ENCODE measurements at places on chromosomes 4 and X. TPM values are rescaled to one million over a fixed set of nuclear protein-coding genes. Genes with fewer than 3 reads are reported as not detected.

Gene SASH3
- 2.5 TPM for total RNA-seq

Gene PPP2R2C
- 12.3 TPM for total RNA-seq

Gene SPON2
- 22.6 TPM for total RNA-seq

Gene SLC34A2
- total RNA-seq: 0.08 TPM

Gene MAGEB10
- total RNA-seq: not detected

Gene CXCL6
- total RNA-seq: 0.27 TPM

Gene SLC49A3
- total RNA-seq: 17.3 TPM

Gene DCX
- total RNA-seq: not detected

Gene FAM47E
- 2.4 TPM for total RNA-seq

Gene LRRC66
- 0.32 TPM for total RNA-seq

Gene STK32B
- 0.89 TPM for total RNA-seq

Gene SLC7A11
- 0.46 TPM for total RNA-seq

Gene TEX13C
- not detected for total RNA-seq

Gene UGT2B15
- total RNA-seq: not detected

DNA sequence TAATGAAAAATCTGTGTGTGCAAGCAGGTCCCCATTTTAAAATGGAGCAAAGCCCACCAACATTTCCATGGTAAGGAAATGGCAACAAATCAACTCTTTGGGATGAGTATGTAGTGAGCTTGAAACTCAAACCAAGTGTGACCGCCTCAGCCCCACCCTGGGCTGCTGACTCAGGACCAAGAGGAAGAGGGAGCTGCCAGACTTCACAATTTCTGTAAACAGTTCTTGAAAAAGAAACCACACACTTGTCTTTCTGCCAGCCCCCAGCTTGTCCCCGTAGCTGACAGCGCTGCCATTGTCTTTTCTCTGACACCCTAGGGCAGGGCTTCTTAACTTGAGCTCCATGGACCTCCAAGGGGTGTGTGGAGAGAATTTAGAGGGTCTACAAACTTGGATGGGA is 10.3 kb downstream of the RTL5 start:
- no peak for DNase-seq

DNA sequence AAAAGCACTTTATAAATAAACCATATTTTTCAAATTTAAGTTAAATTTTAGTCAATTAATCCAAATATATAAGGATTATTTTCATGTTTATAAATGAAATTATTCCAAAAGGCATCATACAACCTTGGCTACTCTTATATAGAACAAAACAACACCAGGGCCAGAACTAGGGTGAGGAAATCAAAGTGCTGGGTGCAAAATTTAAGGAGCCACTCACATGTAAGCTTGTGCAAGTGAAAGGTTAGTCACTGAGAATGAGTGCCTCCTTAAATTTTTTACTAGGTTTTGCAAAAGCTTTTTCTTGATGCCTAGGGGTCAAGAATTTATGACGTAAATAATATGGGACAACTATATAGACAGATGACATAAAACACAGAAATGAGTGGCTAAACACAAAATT is 83.4 kb upstream of the COX18 start:
- DNase-seq: no peak

DNA sequence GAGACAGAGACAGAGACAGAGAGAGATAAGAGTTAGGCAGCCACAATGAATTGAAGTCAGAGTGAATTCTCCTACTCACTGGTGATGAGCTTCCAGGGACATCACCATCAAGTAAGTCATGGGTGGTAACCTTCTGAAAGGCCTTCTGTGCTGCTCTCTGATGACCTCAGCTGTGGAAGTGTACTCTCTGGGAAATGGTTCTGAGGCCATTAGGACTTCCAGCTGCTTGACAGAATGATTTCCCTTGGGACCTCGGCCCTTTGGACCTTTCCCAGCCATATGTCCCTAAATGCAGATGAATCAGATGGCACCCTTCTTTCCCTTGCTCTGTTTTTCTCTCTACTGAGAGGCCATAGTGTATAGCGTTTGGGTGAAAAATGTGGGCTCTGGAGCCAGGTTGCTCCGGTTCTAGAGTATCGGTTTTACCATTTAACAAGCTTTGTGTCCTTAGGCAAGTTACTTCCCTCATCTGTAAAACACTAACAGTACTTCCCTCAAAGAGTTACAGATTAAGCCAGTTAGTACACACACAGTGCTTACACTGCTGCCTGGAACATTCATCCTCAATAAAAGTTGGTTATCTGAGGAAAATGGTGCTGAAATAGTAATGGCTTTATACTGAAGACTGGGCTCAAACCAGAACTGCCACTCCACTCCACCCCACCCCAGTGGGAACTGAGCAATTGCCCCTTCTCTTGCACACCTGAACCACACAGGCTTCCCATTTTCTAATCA is 7.6 kb downstream of the SEPTIN11 start:
- no peak for DNase-seq

- DNase-seq: no peak
These were observed 20.5 kb upstream of the OPN1LW start for GRCh38 chrX:154123241-154124219.

GRCh38 chr4:150235808-150236271 is 157.6 kb downstream of the DCLK2 start:
- DNase-seq: no peak

DNA sequence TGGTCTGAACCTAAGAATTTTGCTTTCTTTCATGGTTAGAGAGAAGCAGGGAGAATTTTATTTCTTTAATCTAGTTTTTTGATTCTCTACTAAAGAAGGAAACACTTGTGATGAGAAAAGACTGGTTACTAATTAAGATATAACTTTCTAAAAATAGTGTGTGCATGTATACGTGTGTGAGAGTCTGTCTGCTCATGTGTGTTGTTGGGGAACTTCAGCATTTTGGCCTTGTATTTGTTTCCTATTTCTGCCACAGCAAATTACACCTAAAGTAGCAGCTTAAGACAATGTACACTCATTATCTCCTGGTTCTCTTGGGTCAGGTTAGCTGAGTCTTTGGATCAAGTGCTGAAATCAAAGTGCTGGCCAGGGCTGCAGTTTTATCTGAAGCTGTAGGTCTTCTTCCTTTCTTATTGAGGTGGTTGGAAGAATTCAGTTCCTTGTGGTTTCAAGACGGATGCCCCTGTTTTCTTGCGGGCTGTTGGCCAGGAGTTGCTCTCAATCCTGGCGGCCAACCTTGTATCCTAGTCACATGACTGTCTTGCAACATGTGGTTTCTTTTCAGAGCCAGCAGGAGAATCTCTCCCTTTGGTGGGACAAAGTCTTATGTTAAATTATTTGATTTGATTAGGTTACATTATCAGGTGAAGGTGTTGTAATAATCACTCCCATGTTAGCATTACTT is 188.4 kb upstream of the CLNK start:
- DNase-seq: no peak

DNA sequence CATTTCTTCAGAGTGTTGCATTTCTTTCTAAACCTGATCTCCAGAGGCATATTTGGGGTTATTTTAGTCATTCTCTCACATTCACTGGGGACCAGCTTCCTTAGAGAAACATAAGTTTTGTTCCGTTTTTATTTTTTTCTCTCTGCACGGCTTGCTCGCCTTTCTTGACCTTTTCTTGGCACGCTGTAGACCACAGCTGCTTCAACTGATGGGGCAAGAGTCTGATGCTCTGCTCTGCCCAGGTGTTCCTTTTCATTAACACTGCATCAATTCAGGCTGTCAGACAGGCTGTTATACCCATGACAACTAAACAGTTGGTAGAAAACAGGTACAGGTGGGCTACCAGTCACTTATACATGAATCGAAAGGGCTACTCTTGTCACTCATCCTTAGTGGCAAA is 682.2 kb upstream of the DIAPH2 start:
- no peak for DNase-seq

- no peak for DNase-seq
These were observed 10.0 kb upstream of the PLK4 start for GRCh38 chr4:127870688-127871087.

GRCh38 chr4:111943796-111944203 is 201.5 kb upstream of the FAM241A start:
- DNase-seq: no peak

- DNase-seq: no peak
These were observed 68.7 kb downstream of the PAK3 start for GRCh38 chrX:111164728-111165127.

GRCh38 chrX:84189125-84189524 is 1.1 kb upstream of the RPS6KA6 start:
- DNase-seq: no peak

GRCh38 chrX:119481323-119481801 is 13.1 kb downstream of the SLC25A5 start:
- DNase-seq: peak; percentile 42

DNA sequence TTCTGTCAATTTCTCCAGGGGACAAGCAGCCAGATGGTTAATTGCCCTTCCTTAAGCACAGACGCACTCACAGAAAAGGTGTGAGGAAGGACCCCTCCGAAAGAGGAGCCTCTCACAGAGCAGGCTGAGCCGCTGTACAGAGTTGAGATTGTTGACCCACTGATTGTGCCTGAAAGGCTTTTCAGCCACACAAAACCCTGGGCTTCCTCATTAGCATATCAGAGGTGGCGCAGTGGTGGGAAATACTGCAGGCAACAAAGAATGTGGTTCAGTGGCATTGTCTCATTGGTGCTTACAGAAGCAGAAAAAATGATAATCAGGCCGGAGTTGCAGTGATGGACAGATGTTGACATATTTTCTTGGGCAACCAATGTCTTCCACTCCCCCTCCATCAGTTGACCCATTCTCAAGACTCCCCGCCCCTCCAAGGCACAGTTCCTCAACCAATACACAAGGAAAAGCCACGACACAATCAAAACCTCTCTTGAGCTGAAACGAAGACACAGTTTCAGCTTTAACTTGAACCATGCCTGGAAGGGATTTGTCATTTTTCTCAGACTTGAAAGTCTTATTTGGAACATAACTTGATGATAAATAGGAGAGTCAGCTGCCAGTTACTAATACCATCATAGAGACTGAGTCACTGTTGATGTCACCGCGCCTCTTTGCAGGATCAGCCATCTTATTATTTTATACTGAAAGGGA is 53.1 kb downstream of the ATXN3L start:
- no peak for DNase-seq

DNA sequence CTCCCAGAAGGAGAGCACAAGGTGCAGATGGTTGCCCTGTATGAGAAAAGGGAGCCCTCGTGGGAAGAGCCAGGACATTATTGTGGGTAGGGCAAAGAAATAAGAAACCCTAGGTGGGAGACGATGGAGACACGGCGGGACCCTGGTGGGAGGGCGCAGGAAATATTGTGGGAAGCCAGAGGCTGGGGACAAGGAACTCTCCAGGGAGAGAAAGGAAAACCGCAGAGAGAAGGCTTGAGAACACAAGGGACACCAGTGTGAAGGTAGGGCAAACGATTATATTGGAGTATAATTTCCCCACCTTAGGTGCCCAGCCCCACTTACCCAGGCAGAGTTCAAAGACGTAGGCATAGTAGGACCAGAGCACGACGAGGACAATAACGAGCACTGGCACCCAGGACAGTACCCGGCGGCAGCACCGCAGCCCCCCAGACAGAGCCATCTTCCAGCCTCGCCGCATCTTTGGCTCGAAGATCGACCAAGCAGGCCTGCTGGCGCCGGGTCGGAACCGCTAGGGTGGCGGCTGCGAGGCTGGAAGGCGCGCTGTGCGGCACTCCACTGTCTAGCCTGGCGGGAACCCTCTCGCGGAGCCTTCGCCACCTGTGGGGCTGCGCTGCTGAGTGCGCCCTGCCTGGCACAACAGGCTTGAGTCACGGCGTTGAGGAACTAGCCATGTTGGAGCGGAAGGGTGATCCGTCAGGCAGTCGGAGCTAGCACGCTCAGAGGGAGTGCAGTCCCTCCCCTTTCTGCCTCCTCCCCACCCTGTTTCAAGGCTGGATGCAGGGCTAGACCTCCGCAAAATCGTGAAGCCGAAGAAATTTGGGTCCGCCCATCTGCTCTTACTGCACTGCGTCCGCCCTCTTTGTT is at the start of gene ZDHHC15:
ZDHHC15 (minus strand) TSS at position 473 of the 867 bp plus-strand sequence; CDS start at position 460, 13 bp downstream.
- peak; percentile 76 for DNase-seq

- no peak for DNase-seq
These were observed 30.3 kb downstream of the RGS12 start for GRCh38 chr4:3323071-3323481.

DNA sequence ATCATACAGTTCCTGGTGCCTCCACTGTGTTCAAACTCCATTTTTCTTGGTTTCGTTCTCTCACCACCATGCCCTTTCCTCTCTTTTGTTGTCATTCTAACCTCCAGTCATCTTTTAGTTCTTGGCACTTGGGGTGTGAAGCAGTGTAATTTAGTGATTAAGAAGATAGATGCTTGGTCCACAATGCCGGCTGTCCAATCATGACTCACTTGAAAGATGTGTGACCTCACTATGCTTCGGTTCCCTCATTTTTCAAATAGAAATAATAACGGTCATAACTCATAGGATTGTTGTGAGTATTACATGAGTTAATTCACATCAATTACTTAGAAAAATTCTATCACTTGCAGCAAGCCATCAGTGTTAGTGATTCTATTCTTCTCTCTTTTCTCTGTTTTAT is 327.8 kb downstream of the ADGRL3 start:
- no peak for DNase-seq

- no peak for DNase-seq
These were observed 510.6 kb upstream of the DIPK2B start for GRCh38 chrX:45711231-45711630.

DNA sequence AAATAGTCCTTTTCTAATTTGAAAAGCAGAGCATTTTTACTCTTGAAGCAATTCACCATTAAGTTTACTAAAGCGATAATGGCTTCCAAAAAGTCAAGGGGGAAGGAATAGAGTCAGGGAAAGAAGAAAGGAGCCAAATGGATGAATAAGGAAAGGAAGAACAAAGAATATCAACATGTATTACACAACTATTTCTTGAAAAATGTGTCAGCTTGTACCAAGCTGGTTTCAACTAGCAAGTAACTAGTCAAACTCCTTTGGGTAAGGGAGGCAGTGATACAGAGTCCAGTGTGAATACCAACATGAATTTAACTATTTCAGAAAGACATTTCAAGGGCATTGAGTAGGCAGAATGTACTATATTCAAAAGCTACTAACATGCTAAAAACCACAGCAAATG is 112.1 kb downstream of the ARHGAP6 start:
- DNase-seq: no peak

DNA sequence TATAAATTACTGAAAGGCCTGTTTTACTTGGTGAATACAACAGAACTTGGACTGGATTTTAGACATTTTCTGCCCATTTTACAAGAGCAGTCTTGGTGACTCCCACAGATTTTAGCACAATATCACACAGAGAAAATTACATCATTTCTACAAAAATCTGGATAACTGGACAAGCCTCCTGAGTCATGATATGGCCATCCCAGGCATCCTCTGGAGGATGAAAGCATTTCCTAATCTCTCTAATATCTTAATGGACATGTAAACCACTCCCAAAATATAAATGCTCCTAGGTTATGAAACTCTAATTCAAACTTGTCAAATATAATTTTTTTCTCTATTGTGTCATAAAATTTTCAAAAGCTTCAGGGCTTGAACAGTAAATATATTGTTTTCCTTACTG is 1170.8 kb upstream of the PCDH7 start:
- no peak for DNase-seq

GRCh38 chrX:149569770-149570169 is 17.5 kb downstream of the MAGEA9B start:
- no peak for DNase-seq

GRCh38 chrX:49727847-49728246 is 32.1 kb upstream of the PAGE1 start:
- peak; percentile 32 for DNase-seq

All from Right ventricle myocardium inferior (tissue), 1 donor.